ENCODE measurements at places on chromosomes 11 and 22.

DNA sequence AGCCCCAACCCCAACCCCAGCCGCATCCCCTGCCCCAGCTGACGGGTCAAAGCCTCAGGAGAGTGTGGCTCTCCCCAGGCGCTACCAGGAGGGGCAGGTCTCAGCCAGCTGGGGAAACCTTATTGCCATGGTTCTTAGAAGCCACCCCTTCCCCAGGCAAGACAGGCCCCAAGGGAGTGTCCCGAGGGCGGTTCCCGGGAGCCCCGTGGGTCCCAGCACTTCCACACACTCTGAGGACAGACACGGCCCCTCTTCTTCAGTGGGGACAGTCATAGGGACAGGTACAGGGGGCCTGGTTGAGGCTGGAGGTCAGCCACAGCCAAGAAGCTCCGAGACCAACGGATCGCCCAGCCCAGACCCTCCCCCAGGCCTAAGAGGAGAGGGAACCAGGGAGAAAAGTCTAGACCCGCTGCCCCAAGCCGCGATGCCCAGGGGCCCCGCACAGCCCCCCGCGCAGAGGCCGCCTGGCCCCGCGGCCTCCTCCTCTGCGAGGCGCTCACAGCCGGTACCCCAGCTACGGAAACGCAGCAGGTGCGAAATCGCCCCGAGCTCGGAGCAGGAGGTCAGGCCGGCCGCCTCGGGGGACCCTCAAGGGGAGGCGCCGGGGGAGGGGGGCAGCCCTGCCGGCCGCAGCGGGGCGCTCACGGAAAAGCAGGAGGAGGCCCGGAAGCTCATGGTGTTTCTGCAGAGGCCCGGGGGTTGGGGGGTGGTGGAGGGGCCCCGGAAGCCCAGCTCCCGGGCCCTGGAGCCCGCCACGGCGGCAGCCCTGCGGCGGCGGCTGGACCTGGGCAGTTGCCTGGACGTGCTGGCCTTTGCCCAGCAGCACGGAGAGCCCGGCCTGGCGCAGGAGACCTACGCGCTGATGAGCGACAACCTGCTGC is 2.6 kb downstream of the KLHDC7B start:
- peak; percentile 39 for DNase-seq

GRCh38 chr11:57425565-57426438 is 1.1 kb downstream of the SLC43A3 start:
- no peak for DNase-seq

GRCh38 chr22:25669253-25670069 is 72.5 kb upstream of the MYO18B start:
- no peak for DNase-seq

DNA sequence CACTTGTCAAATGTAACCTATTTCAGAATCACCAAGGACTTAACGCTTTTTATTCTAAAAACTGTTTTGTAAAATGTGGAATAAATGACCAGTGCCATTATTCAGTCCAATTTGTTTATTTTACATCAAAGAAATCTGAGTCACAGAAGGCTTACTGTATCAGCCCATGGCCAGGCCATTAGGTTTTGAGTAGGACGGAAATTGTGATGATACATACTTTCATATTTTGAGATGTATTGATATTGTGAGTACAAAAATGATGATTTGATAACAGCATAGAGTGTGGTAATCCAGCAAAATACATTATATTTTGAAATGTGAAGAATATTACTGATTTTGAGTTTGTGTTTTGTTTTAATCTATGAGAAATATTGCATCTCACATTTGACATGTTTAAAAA is 81.1 kb downstream of the PIWIL3 start:
- DNase-seq, result no peak

DNA sequence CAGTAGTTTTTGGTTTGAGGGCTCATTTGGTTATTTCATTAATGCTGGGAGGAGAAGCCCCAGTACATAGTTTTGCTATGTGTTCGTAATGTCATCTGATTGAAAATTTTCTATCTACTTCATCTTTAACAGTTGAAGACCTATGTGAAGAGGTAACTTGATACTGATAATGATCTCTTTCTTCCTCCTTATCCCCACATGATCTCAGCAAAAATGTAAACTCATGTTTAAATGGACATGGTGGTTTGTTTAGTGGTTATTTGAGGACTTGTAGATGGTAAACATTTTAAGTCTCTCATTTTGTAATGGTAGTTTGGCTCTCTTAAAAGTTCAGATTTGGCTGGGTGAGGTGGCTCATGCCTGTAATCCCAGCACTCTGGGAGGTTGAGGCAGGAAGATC is 53.7 kb upstream of the SPTBN2 start:
- no peak for DNase-seq

DNA sequence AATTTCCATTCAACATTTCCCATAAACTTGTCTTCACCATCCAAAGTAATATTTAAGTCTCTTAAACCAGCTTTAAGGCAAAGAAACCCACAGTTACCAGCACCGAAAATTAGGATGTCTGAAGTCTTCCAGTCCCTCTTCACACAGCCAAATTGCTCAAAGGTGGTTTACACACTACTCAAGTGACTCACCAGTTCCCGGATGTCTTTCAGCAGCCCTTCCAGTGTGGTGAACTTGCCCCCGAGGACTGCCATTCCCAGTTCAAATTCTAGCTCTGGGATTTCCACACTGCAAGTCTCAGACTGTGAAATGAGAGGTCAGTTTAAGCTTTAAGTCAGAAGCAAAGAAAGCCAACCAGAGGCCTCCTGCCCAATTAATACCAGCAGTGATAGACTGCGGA is 5.1 kb downstream of the ZPR1 start:
- no peak for DNase-seq

GRCh38 chr22:44409974-44410316 is 88.1 kb downstream of the RTL6 start:
- no peak for DNase-seq

GRCh38 chr11:19455731-19456130 is 215.0 kb upstream of the E2F8 start:
- peak; percentile 45 for DNase-seq

DNA sequence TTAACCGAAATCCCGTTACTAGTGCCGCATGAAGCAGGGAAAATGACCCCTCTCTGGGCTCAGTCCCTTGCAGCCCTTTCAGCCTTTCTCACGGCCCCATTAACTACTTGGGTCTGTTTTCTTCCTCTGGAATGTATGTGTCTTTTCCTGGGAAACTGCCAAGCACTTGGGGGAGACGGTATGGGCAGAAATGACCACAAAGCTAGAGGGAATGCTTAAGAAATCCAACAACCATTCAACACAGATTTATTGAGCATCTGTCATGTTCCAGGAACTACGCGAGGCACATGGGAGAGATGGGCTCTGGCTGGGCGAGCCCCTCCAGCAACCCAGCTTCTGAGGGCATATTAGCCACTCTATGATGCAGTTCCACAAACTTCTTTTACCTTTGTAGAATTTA is 462.6 kb downstream of the BUD13 start:
- no peak for DNase-seq

- no peak for DNase-seq
Measured at GRCh38 chr11:124474779-124475178, 29.3 kb upstream of the OR8B8 start.

DNA sequence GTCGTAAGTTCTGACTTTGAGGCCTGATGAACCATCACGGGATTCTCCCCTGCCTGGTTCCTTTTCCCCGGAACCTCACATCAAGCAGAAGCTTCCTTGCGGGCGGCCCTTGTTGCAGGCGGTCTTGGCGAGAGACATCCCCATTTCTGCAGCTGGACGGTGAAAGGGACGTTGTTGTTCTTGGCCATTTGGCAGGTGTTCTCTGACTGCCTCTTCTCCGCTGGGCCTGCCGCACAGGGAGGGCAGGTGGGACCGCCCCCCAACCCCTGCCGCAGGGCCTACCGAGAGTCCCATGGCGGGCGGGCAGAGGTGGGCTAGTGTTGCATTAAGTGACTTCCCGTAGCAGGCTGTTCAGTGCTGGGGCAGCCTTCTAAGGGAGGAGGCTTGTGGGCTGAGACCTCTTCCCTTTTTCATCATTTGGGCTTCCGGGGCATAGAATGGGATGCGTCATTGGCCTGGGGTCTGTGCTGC is 26.9 kb upstream of the GRAMD4 start:
- DNase-seq, result no peak

GRCh38 chr22:25064894-25065560 is 112.5 kb downstream of the KIAA1671 start:
- DNase-seq, result no peak

GRCh38 chr11:32435511-32435941 is at the start of gene WT1:
Gene WT1, minus strand, starts transcription at chr11:32435539.
- peak; percentile 74 for DNase-seq

- DNase-seq, result no peak
Measured at GRCh38 chr11:128379587-128380580, 207.5 kb downstream of the ETS1 start.

- DNase-seq, result peak; percentile 32
Measured at GRCh38 chr11:84558085-84558905, 1068.8 kb downstream of the DLG2 start.

DNA sequence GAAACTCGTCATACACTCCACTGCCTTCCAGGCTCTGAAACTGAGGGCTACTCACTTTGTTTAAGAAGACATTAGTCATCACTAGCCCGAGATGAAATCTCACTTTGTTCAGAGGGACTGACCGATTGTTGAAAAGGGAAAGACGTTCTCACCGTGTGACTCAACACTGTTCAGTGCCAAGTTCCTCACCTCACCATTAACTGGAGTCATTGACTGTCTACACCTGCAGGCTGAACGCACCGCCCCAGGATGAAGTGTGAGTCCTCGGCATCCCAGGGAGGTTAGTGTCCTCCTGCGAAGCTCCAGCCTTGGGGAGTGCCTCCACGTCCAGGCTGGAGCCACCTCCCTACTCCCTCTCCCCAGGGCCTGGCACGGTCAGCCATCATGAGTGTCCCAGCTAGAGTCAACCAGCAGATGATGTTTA is 30.4 kb downstream of the FADD start:
- DNase-seq, result no peak

All from iPS-NIHi11 (cell line).